ENCODE measurements at places on chromosomes 3 and 15. TPM values are rescaled to one million over a fixed set of nuclear protein-coding genes. Genes with fewer than 3 reads are reported as not detected.

Gene GOLGA8H
- total RNA-seq = 6.5 TPM

Gene PLEKHO2
- 46.2 TPM for total RNA-seq

Gene IQCH
- total RNA-seq = 3.4 TPM

Gene NCKIPSD
- total RNA-seq = 31.9 TPM

DNA sequence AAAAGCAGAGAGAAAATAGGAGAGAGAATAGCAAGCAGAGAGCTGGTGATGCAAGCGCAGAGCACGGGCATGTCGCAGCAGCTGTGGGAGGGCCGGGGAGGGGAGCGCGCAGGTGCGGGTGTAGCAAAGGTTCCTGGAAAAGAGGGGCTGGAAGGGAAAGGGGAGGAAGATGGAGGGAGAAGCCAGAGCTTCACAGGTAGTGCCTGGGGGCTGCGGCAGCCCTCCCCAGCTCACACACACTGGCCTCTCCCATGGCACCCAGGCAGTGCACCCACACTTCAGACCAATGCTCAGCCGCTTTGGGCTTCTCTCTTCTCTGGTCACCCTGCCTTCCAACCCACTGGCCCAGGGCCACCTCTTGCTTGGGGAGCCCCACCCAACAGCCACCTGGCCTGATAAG is 72.1 kb downstream of the ADAMTS7 start:
- H3K27ac ChIP-seq = no peak overlapping the region
- no peaks in the 10 kb centered on the region for H3K27me3 ChIP-seq
- DNase-seq = no peak
- no peak overlapping the region for H3K4me3 ChIP-seq
- no peaks in the 10 kb centered on the region for H3K4me1 ChIP-seq

DNA sequence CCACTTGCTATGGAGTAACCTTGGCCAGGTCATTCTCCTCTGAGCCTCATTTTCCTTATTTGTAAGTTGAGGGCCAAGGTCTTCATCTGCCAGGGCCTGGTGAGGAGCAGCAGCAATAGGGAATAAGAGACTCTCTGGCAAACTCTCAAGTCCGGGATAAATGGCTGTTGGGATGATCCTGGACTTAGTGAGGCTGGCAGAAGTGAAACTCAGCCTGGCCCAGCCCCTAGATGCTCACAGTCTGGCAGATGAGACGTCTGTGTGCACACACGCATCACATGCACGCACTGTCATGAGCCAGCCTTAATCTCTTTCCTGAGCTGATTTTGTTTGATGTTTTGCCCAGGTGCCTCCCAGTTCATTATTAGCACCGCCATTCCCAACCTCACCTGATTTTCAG is 26.8 kb downstream of the SLC6A6 start:
- no peak overlapping the region for H3K27ac ChIP-seq
- H3K4me3 ChIP-seq = no peak overlapping the region
- DNase-seq = peak; percentile 76
- no peaks in the 10 kb centered on the region for H3K4me1 ChIP-seq
- H3K27me3 ChIP-seq = no peaks in the 10 kb centered on the region

- H3K36me3 ChIP-seq = no peaks in the 10 kb centered on the region
- H3K4me3 ChIP-seq = no peak overlapping the region
- no peak for DNase-seq
- no peak overlapping the region for H3K27ac ChIP-seq
- no peaks in the 10 kb centered on the region for H3K4me1 ChIP-seq
- no peaks in the 10 kb centered on the region for H3K27me3 ChIP-seq
Measured at GRCh38 chr3:148106062-148106461, 591.6 kb upstream of the AGTR1 start.

DNA sequence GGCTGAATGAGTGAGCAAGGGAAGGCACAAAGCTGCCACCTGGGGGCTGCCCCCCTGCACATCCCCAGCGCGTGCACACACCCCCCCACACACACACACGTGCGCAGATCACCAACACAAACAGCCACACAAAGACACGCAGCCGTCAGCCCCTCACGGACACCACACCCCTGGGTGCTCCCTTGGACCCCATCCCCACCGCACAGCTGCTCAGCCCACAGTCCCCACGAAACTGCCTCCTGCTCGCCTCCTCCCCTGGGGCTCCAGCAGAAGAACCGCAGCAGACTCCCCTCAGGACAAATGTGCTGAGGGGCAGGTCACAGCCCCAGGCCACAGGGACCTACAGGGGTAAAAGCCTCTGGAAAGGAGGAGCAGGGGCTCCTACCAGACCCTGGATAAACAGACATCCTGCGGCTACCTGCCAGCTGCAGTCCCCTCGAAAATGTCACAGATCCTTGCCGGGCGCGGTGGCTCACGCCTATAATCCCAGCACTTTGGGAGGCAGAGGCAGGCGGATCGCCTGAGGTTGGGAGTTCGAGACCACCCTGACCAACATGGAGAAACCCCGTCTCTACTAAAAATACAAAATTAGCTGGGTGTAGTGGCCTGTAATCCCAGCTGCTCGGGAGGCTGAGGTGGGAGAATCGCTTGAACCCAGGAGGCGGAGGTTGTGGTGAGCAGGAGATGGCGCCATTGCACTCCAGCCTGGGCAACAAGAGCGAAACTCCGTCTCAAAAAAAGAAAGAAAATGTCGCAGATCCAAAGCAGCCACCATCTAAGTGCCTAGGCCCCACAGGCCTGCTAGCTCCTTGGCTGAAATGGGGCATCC is 6.5 kb downstream of the TWF2 start:
- no peak overlapping the region for H3K27ac ChIP-seq
- no peaks in the 10 kb centered on the region for H3K27me3 ChIP-seq
- no peaks in the 10 kb centered on the region for H3K4me1 ChIP-seq
- DNase-seq = no peak
- no peaks in the 10 kb centered on the region for H3K36me3 ChIP-seq

GRCh38 chr15:95591270-95591669 is 739.2 kb upstream of the NR2F2 start:
- no peaks in the 10 kb centered on the region for H3K36me3 ChIP-seq
- H3K27me3 ChIP-seq = no peaks in the 10 kb centered on the region
- H3K4me3 ChIP-seq = no peak overlapping the region
- H3K27ac ChIP-seq = no peak overlapping the region

GRCh38 chr3:140686128-140686527 is 8.3 kb downstream of the TRIM42 start:
- no peak for DNase-seq
- no peaks in the 10 kb centered on the region for H3K36me3 ChIP-seq
- H3K27ac ChIP-seq = no peak overlapping the region
- no peaks in the 10 kb centered on the region for H3K4me1 ChIP-seq
- H3K4me3 ChIP-seq = no peak overlapping the region
